ENCODE measurements at places on chromosomes 5 and 9. TPM values are rescaled to one million over a fixed set of nuclear protein-coding genes. Genes with fewer than 3 reads are reported as not detected.

DNA sequence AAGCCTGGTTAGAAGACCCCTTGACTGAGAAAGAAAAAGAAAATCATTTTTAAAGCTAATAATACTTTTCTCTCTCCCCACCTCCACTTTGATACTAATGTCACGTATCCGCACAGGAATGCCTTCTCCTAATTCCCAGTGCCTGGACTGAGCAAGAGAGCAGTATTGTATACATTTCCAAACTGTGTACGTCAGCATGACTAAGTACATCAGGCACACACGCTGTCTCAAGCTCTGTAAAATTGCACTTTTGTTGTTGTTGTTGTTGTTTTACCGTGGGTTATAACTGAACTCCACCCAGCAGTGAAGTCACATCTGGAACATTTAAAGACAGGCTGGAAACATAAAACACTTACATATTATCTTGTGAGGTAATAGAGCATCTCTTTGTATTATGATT is 407.6 kb downstream of the DNAH5 start:
- H3K27me3 ChIP-seq = no peaks in the 10 kb centered on the region
- no peaks in the 10 kb centered on the region for H3K4me1 ChIP-seq
- no peak overlapping the region for H3K4me3 ChIP-seq
- no peak for DNase-seq

DNA sequence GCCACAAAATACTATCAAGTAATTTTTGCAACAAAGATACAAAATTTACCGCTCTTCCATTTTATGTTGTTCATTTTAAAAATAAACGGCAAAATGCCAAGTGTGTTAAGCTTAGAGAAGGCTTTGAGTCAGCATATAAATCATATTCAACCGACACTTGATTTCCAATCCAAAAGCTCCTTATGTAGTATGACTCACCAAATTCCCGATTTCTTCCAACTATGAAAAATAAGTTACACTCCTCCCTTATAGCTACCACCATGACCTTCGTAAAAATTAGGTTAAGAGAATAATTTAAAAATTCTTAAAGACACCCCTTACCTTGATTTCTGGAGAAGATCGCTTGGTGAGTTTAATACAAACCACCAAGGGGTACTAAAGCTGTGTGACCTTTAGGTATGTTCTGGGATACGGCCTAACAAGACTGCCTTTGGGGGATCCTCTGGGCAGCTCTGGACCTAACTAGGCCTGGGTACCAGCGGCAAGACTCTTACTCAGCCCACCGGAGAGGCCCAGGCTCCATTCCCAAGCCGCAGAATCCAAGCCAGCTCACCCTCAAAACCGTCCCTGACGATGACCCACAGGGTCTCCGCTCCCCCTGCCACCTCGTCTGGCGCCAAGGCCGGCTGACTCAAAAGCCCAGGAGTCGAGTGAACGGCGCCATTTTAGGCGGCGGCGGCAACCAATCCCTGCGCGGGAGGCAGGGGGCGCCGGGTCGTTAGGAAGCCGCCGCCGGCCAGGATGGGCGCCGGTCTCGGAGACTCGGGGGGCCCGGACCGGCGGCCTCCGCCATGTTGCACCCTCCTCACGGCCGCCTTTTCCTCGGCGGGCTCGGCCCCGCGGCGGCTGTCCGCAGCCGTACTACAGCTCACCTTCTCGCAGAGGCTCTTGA is 739 bp downstream of the PPP2CA start:
- H3K4me3 ChIP-seq = peak overlapping the region; percentile 94
- peaks cover 13% of the 10 kb centered on the region for H3K4me1 ChIP-seq
- H3K36me3 ChIP-seq = peaks cover 5% of the 10 kb centered on the region
- DNase-seq = no peak

Gene DAB2
- 0.11 TPM for polyA plus RNA-seq

GRCh38 chr5:142082182-142082781 is 26.3 kb upstream of the NDFIP1 start:
- H3K4me3 ChIP-seq = no peak overlapping the region
- DNase-seq = no peak

GRCh38 chr5:43231977-43232376 is 40.0 kb downstream of the NIM1K start:
- no peaks in the 10 kb centered on the region for H3K27me3 ChIP-seq
- H3K36me3 ChIP-seq = no peaks in the 10 kb centered on the region
- no peak overlapping the region for H3K27ac ChIP-seq
- no peak for DNase-seq
- H3K4me3 ChIP-seq = no peak overlapping the region

GRCh38 chr5:38338455-38338854 is 80.1 kb downstream of the EGFLAM start:
- no peaks in the 10 kb centered on the region for H3K27me3 ChIP-seq
- H3K4me1 ChIP-seq = no peaks in the 10 kb centered on the region
- H3K27ac ChIP-seq = no peak overlapping the region
- no peak overlapping the region for H3K4me3 ChIP-seq
- no peak for DNase-seq
- H3K36me3 ChIP-seq = no peaks in the 10 kb centered on the region

DNA sequence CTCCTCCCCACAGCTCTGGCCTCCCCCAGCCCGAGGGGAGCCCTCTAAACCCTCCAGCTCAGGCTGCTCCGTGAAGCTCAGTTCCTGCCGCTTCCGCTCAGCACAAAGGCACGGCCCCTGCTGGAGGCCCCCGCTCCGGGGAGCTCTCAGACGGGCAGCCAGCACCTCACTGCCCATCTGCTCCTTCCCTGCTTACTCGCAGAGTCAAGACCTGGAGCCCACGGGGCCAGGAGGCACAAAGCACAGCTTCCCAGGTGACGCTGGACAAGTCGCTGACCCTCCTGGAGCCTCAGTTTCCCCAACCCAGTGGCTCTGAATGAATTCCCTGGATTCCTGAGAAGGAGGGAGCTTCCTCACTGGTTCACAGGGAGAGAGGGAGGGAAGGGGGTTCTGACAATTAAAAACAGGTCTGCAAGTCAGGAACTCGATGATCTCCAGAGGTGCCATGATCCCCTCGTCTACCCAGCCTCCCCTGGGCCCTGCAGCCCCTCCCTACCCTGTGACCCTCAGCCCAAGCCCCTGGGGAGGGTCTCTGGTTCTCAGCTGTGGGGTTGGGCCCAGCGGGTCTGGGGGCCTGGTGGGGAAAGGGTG is 36.2 kb downstream of the VAV2 start:
- no peaks in the 10 kb centered on the region for H3K27me3 ChIP-seq
- peak overlapping the region; percentile 99 for H3K27ac ChIP-seq
- peaks cover 7% of the 10 kb centered on the region for H3K36me3 ChIP-seq
- H3K4me3 ChIP-seq = peak overlapping the region; percentile 67
- DNase-seq = no peak

Gene FAM219A
- 0.82 TPM for polyA plus RNA-seq

DNA sequence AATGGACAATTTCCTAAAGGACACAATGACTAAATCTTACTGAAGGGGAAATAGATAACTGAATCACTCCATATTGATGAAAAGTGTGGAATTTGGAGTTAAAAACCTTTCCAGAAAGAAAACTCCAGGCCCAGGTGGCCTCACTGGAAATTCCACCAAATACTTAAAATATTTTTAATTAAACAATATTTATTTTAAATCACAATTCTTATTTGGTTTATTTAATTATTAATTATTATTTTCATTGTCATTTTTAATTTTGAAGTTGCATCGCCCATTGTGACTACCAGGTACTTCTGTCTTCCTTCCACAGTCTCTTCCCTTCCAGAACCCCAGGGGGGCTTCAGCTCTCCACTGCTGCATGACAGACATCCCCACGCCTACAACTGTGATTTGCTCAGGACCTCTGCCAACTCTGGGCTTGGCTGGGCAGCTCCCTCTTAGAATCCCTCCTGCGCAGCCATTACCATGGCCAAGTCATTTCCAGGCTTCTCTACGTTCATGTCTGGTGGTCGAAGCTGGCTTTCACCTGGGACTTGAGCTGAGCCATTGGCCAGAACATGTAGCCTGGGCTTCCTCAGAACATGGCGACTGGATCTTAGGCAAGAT is 16.4 kb upstream of the GADD45G start:
- DNase-seq = no peak
- no peak overlapping the region for H3K27ac ChIP-seq
- H3K4me3 ChIP-seq = no peak overlapping the region
- H3K36me3 ChIP-seq = no peaks in the 10 kb centered on the region
- peaks cover 8% of the 10 kb centered on the region for H3K27me3 ChIP-seq
- H3K4me1 ChIP-seq = no peaks in the 10 kb centered on the region

Measured in GM12878 (cell line).